ENCODE measurements at places on chromosomes 3 and 15.

DNA sequence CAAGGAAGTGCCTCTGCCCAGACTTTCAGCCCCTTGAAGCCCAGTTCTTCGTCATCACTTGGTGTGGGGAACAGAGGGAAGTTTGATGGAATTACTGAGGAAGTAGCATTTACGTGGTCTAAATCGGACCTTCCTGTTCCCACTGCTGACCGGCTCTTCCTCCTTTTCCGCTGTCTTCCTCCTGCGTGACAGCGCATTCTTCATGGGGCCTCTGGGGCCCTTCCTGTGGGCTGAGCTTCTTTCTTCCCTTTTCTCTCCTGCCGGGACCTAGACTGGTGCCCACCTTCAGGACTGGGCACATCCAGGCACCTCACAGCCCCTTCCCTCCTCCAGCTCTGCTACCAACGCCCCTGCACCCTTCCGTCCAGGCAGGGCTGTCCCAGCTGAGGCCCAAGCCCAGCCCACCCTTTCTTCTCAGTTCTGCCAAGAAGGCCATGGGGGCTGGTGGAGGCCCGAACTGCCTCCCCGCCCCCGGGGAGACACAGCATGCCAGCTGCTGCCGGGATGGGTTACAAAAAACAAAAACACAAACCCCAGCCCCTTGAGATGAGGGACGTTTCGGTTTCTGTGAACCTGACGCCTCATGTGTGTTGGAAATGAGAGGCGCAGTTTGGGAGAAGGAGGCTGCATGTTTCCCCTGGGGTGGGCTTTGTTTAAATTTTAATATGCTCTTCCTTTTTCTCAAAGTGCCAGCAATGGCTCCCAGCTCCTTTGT is 19.1 kb downstream of the ZNF710 start:
- peak; percentile 4 for DNase-seq

DNA sequence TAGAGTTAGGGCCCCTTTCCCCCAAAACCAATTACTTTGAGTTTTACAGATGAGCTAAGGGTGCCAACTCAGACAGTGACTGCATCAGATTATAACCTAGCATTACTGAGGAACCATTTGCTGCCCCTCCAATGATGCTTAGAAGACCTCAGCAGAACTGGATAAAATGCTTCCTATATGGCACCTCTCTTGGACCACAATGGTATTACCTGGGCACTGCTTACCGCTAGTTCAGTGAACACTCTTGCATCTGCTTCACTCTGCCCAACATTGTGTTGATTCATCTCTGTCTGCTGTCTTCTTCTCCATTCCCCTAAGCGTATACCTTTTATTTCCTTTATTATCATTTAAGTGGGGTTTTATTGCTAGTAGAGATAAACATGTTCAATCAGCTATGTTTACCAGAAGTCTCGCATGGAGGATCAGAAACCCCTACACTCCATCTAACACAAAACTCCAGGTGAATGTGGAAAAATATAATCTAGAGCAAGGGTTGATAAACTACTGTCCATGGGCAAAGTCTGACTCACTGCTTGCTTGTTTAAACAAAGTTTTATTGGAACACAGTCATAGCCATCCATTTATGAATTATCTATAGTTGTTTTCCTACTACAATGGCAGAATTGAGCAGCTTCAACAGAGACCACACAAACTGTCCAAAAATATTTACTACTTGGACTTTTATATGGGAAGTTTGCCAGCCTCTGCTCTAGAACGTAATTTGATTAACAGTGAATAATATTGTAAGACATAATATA is 100.2 kb upstream of the PTX3 start:
- no peak for DNase-seq

DNA sequence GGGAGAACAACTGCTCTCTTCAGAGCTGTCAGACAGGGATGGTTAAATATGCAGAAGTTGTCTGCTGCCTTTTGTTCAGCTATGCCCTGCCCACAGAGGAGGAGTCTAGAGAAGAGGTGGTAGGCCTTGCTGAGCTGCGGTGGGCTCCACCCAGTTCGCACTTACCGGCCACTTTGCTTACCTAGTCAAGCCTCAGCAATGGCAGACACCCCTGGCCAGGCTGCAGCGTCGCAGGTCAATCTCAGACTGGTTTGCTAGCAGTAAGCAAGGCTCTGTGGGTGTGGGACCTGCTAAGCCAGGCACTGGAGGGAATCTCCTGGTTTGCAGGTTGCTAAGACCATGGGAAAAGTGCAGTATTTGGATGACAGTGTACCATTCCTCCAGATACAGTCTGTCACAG is 12.3 kb upstream of the TMEM45A start:
- no peak for DNase-seq

DNA sequence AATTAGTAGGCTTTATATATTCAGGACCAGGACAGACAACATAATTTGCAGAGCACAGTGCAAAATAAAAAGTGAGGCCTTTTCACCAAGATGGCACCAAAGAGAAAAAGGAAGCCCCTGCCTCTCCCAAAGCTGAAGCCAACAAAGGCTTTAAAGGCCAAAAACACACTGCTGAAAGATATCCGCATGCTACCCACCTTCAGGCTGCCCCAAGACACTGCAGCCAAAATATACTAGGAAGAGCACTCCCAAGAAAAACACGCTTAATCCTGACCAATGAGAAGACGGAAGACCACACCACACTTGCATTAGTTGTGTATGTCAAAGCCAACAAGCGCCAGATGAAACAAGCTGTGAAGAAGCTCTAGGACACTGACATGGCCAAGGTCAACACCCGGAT is 38.0 kb downstream of the PIK3CB start:
- no peak for DNase-seq

DNA sequence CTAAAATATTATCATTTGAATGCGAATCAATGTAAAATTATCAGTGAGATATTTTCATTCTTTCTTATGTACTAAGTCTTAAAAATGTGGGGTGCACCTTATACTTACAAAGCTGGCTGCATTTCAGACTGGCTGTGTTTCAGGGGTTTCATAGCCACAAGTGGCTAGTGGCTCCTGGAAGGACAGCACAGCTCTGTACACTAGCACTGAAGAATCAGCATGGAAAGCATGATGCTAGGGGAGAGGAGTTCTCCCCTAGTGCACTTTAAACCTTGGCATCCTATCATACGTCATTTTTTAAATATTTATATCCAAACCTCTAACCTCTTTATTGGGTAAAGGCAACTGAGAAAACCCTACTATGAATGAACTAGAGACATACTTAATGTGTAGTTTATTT is 66.4 kb downstream of the ECT2 start:
- no peak for DNase-seq
